Naive thymus-derived CD8-positive, alpha-beta T cell (primary cell): ENCODE measurements at places on chromosomes 7 and 10. TPM values are rescaled to one million over a fixed set of nuclear protein-coding genes. Genes with fewer than 3 reads are reported as not detected.

DNA sequence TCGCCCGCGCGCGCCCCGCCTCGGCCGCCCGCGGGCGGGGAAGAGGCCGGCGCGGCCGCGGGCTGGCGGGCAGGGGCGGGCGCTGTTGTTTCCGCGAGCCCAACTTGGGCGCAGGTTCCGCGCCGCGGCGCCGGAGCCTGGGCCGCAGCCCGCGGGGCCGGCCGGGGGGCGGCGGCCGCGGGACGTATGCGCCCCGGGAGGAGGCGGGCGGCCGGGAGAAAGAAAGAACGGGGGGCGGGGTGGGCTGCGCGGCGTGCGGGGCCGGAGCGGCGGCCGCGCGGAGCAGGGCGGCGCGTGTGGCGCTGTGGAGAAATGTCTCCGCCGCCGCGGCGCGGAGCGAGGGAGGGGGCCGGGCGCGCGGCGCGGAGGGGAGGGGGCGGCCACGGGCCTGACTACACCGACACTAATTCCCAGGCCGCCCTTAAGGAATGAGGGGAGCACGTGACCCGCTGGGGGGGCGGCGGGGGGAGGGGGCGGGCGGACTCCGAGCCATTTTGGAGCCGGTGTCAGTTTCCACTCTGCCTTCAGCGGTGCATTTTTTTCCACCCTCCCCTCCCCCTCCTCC, at the start of gene BMI1:
TSS of gene BMI1 (plus strand) at position 509 of the 565 bp plus-strand sequence. CDS start 5,351 bp downstream, outside the sequence.
- peak; percentile 57 for DNase-seq

The RNF32 gene
- total RNA-seq = not detected

GRCh38 chr10:130998046-130998435, 313.5 kb downstream of the TCERG1L start:
- DNase-seq = no peak

GRCh38 chr7:964401-965231, 10.1 kb upstream of the ADAP1 start:
- DNase-seq = no peak

- DNase-seq = no peak
Observed at GRCh38 chr10:14652067-14652466, 122.6 kb downstream of the FAM107B start.

The FZD1 gene
- not detected for total RNA-seq

The AGMO gene
- not detected for total RNA-seq

The ANXA7 gene
- 105 TPM for total RNA-seq

The FANK1 gene
- 0.96 TPM for total RNA-seq

The PTN gene
- not detected for total RNA-seq

- DNase-seq = no peak
Observed at GRCh38 chr7:159076333-159076732, 68.3 kb downstream of the VIPR2 start.

DNA sequence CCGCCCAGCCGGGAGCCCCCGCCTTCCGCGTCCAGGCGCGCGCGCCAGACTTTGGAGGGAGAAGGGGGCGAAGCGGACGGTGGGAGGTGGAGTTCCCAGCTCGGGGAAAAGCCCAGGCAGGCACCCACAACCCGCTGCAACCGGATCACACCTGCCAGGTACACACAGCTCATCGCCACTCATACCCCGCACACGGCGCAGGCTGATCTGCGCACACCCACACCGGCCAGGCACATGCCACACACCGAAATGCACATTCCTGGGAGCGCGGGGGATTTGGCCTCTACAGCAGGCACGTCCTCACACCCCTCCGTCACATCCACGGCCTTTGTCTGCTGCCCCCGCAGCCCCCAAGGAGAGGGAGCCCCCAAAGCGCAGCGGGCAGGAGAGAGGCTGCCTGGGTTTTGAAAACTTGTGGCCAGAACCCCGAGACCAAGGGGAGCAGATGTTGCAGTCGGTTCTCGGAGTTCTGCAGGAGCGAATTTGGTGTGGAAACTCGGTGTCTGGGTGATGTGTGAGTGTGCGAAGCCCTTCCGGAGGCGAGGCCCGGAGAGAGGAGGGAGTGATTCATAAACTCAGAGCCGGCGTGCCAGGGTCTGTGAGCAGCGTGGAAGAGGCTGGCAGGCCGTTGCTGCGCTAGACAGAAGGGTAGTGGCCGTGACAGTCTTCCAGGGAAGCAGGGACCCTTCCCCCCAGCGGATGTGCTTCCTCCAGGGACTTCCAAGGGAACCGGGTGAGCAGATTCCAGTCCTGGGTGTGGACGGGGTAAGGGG, 734 bp downstream of the CHST3 start:
- no peak for DNase-seq

- DNase-seq = no peak
Observed at GRCh38 chr7:111103678-111104274, 12.8 kb downstream of the LRRN3 start.

- no peak for DNase-seq
Observed at GRCh38 chr10:93752761-93753160, 5.0 kb upstream of the LGI1 start.

The GPRIN2 gene
- not detected for total RNA-seq

DNA sequence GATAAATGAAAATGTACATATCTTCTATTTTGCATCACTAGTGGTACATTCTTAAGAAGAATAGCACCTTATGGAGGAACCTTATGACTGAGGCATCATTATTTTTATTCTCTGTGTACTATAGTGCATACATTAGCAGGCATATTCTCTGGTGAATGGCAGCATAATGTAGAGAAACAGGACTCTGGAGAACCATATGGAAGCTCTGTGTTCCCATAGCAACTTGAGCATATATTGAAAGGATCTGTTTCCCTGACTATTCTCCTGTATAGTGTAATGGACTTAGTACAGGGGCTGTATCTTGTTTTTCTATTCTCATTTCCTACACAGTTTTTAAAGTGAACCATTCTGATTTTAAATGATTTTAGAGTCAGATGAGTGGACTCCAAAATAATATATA, 128.4 kb upstream of the SMIM30 start:
- no peak for DNase-seq
